Activated CD4-positive, alpha-beta T cell treated with anti-CD3 and anti-CD28 coated beads for 24 hours (primary cell): ENCODE measurements at places on chromosomes 7 and 10.
A peak's percentile ranks its signal among the peaks of the same experiment; 100 is the strongest.

DNA sequence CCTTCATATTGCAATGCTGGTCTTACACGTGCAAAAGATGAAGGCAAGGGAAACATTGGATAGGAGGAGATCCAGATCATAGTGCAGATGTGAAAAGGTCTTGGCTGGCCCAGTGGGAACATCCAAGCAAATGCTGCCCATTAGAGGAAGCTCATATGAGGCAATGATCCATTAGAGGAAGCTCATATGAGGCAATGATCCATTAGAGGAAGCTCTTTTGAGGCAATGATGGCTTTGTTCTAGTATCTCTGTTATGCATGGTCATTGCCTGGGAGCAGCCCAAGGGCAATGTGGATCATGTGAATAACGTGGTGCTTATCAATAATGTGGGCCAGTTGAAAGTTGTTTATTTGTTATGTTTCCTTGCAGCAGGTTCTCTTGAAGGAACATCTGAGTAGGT, 37.8 kb downstream of the STEAP4 start:
- DNase-seq, result no peak

DNA sequence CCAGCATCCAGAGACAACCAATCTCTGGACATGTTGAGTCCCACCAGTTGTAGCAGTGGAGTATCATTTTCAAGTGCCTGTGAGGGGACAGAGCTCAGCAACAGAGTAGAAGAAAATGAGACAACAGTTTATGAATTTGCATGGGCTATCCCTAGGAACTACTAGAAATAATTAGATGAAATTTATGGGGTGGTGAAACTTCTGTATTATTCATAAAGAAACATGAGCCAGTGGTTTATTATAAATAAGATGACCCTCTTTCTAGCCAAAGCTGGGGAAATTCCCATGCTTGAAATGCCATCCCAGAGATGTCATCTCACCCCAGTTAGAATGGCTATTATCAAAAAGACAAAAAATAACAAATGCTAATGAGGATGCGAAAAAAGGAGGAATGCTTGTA, 55.1 kb upstream of the ITGB8 start:
- no peak for DNase-seq

DNA sequence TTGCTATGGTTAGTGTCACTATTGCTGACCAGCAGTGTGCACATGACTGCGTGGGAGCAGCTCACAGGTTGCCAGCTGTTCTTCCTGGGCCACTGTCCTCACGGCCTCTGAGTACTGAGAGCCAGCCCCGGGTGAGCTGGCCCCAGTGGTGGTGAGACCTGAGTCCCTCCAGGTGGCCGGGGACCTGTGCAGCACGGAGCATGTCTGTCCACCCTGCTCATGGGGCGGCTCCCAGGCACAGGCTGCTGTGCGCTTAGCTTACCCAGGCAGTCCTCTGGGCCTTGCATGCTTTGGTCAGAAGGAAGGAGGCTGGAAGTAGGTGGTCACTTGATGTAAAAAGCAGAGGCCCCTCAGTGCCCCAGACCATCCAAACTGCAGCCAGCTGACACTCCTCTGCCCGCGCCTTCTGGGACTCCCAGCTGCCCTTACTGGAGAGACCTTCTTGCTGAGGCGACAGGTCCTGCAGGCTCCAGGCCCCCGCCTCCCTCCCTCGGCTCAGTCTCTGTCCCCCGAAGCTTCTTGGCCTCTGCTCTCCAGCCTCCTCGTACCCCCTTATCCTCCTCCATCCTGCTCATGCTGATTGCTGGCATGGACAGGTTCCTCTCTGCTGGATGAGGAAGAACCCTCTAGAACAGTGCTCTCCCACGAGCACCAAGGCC, 30.9 kb upstream of the DPYSL4 start:
- no peak for DNase-seq

- no peak for DNase-seq
These were observed 406.1 kb downstream of the MDFIC start for GRCh38 chr7:115328018-115328417.

DNA sequence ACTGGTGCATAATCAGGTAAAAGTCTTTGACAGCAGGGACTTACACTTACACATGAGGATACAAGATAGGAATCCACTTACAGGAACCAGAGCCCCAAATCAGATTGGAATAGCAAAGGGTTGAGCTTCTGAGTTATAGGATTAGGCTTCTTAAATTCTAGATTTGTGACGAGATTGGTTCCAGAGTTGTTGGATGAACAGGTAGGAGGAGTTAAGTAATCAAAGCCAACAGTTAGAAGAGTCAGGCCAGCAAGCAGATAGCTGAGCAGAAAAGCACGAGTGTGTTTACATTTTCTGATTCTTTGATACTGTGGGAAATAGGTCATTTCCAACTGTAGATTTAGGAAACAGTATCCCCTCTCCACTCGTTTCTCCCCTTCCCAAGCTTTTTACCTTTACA, 167.0 kb downstream of the MDFIC start:
- no peak for DNase-seq

DNA sequence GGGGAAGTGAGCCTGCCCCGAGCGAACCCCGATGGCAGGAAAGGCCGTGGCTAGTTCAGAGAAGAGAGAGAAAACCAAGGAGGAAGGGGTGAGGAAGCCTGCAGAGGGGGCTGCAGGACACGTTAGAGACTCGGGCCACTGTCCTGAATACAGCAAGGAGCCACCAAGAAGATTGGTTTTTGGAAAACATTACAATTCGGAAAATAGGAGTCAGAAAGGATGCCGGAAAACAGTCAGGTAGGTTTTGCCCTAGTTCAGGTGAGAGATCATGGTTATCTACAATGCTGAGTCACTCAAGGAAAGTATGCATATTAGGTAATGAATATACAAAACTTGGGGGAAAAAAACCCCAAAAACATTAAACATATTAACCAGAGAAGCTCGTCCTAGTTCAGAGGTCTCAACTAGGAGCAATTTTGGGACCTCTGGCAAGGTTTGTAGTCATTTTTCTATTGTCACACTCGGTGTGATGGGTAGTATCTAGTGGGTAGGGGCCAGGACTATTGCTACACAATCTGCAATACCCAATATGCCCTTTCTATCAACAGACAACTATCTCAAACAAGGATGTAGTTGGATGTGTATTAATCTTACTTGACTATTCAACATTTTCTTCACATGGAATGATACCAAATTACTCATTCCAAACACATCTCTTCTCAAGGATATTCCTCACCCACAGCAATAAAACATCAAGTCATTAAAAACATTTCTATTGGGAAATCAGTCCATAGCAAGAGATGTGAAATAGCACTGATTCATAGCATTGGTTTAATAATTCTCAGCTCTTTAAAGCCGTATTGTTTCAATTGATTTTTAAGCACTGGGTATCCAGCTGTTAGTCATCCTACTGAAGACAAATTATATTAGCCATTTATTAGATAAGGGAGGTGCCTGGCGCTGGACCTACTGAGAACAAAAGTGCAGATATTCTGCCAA, 74.4 kb upstream of the RSU1 start:
- peak; percentile 18 for DNase-seq

GRCh38 chr10:9219860-9220259, 1165.4 kb downstream of the GATA3 start:
- no peak for DNase-seq

DNA sequence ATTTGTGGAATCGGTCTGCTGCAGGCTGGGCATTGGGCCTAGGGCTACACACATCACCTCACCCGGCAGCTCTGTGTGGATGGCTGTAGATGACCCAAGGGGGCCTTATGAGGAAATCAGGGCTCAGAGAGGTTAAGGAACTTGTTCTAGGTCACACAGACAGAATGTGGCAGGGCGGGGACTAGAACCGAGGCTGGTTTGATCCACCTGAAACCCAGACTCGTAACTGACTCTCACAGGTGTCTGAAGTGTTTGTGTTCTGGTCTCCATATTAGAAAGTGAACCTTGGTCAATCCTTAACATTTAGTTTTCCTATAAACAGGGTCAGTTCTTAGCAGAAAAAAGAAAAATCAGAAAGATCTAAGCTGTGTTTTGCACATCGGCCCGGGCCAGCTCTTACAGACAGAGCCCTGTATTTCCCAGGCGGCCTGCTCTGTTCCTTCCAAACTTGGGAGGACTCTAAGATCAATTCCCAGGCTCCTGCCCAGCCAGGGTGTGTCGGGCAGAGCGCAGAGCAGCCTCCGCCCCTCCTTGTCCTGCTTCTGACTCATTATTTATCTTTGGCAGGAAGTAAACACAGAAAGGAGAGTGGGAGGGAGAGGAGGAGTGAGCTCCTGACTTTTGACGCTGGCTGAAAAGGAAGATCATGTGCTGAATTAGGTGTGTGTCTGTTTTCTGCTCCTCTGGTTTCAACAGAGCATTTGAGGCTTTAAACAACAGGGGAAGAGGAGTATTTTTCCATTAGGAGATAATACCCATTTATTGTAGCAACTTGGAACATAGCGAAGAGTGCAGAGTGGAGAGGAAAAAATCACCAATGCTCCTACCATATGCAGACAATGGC, 74.1 kb downstream of the TACC2 start:
- no peak for DNase-seq

- no peak for DNase-seq
These were observed 44.3 kb downstream of the INSYN2A start for GRCh38 chr10:127151981-127152699.

DNA sequence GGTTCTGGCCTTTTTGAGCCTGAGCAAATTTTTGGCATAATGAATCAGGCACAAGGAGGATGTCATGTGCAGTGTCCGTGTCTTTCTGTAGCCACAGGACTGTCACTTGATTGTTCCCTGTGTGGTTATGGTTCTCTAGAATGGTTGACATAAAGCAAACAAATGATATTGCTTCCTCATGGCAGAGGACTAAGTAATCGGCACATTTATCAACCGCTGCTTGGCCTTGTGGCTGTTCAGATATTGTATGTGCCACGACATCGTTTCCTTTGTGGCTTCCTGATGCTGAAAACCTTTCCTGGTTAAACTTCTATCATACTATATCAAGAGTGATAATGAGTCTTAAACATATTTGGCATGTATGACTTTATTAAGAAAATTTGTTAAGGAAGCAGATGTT, 598.8 kb downstream of the SUGCT start:
- no peak for DNase-seq

DNA sequence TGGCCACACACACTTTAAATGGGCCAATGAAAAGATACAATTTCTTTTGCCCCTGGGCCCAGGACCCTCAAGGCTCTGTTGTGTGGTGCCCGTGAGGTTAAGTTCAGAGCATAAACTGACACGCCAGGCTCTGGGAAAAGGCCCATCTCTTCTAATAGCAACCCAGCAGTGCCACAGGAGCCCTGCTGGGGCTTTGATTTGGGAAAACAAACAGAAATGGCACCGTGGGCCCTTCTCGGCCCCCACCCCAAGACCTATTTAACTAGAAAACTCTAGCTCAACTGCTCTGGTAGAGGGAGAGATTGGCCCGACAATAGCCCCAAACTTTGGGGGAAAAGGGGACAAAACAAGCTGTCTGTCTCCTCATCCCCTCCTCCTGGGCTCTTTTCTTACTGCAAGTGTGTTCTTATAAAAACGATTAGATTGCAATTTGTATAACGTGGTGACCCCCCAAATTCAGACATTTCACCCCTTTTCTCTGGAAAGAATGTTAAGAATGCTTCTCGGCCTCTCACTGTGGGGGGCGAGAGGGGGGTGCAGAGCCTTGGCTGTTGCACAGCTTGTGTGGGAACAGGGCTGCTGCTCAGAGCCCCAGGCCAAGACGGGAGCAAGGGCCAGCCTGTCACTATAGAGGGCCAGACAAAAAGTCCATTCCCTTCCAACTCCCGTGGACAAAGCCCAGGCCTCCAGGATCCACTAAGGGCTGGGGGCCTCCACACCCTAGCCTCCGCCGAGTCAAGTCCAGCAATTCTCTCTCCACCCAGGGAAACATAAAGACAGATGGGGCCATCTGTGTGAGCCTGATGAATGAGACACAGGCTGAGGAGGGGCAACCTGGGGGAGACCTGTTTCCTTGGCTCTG, 26.8 kb downstream of the DPCD start:
- DNase-seq, result no peak

GRCh38 chr7:115940460-115941060, 90.0 kb downstream of the TFEC start:
- no peak for DNase-seq

DNA sequence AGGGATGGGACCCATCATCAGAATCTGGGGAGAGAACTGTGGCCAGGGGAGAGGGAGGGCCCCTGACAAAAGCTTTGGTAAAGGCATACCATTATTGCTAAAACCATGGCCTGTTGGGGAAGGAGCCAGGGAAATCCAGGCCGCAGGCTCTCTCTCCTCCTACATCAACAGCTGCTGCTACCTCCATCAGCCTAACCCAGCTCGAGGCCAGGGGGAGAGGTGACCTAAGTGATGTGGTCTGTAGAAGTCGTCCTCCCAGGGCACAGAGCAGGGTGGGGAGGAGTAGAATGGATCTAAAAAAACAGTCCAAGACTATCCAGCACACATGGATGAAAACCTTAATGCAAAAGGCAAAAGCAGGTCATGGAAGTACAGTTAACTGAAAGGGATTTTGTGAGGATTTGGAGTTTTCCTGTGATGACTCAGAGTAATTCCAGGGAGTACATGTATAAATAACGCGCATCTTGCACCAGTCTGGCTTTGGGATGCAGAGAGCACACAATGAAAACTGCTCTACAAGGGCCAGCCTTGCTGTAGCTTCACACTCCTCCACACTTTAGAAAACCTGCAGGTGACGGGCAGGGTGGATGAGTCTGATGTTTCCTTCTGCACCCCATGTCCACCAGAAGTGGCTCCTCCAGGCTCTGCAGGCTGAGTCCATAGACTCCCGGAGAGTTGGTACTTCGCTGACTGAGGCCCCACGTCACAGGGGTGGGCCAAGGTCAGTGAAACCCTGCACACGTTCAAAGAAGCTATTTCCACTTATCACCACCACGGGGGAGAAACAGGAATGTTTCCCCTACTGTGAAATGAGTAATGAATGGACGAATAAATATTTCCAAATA, 38.5 kb upstream of the MSMB start:
- DNase-seq, result no peak

DNA sequence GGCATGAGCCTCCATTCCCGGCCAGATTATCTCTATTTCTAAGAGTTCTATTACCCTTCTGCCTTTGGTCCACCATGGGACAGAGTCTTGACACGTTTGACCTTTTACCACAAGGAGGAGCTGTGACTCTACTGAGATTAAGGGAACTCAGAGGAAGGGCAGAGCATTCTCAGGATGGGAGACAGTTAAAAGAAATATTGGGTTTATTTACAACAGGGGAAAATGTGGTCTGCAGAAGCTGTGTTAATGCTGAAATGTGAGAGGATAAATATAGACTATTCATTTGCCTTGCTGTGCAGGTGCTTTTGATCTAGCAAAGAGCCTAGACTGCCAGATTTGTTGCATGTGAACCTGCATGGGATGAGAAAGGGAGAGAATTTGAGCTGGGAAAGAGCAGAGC, 45.8 kb upstream of the PRSS58 start:
- no peak for DNase-seq

GRCh38 chr7:137282043-137282442, 61.5 kb downstream of the PTN start:
- no peak for DNase-seq
